ENCODE measurements at places on chromosomes 11 and 22. TPM values are rescaled to one million over a fixed set of nuclear protein-coding genes. Genes with fewer than 3 reads are reported as not detected.

- no peaks in the 10 kb centered on the region for H3K36me3 ChIP-seq
- no peaks in the 10 kb centered on the region for H3K4me1 ChIP-seq
- DNase-seq, result peak; percentile 19
- no peak overlapping the region for H3K27ac ChIP-seq
- H3K4me3 ChIP-seq, result no peak overlapping the region
- no peaks in the 10 kb centered on the region for H3K27me3 ChIP-seq
Observed at GRCh38 chr11:76918941-76919386, 58.2 kb downstream of the ACER3 start.

DNA sequence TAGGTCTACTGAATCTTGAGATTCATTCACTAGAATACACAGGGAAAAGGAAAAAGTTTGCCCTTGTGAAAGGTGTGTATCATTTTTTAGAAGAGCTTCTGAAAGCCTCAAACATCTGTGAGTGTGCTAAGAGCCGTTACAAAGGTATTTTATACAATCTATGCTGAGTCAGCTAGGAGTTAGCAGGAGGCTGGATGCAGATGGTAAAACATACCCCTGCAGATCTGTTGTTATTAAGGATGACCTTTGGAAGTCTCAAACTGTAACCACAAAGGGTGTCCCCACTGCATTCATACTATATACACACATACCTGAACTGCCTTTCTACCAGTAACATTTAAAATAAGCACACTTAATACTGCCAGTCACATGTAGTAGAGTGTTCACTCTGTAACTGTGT is 8.4 kb upstream of the C11orf91 start:
- 0 out of 2 replicates have a peak, but pooled peaks cover 4% of the 10 kb centered on the region for H3K4me1 ChIP-seq
- H3K36me3 ChIP-seq, result peaks cover 13% of the 10 kb centered on the region
- no peak for DNase-seq
- H3K27me3 ChIP-seq, result no peaks in the 10 kb centered on the region
- H3K4me3 ChIP-seq, result no peak overlapping the region

DNA sequence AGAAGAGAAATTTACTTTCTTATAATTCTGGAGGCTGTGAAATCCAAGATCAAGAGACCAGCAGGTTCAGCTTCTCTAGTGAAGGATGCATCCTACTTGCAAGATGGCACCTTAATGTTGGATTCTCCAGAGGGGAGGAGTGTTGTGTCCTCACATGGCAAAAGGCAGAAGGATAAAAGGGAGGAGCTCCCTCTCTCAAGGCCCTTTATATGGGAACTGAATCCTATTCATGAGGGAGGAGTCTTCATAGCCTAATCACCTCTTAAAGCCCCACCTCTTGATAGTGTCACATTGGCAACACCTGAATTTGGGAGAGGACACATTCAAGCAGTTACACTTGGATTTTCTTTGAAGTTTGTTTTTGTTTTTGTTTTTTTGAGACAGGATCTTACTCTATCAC is 79.5 kb downstream of the SLC36A4 start:
- H3K36me3 ChIP-seq, result no peaks in the 10 kb centered on the region
- no peaks in the 10 kb centered on the region for H3K27me3 ChIP-seq
- H3K27ac ChIP-seq, result no peak overlapping the region
- no peak for DNase-seq

DNA sequence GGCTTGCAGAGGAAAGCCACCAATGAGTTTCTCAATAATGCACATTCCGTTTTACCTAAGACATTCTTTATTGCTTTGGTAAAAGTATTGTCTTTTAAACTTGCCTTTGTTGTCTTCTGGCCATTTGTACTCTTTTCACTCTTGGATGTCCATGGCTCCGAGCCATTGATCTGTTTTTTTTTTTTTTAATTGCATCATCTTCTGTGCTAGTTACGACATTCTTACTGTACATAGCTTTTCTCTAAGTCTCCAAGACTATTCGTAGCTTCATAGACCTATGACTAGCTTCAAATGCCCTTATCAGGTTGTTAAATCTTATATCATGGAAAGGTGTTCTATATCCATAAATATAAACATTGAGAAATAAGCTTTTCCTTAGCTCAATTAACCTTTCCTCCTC is 1522.6 kb downstream of the FAM181B start:
- H3K27ac ChIP-seq, result no peak overlapping the region
- DNase-seq, result no peak
- H3K27me3 ChIP-seq, result no peaks in the 10 kb centered on the region
- no peaks in the 10 kb centered on the region for H3K36me3 ChIP-seq

DNA sequence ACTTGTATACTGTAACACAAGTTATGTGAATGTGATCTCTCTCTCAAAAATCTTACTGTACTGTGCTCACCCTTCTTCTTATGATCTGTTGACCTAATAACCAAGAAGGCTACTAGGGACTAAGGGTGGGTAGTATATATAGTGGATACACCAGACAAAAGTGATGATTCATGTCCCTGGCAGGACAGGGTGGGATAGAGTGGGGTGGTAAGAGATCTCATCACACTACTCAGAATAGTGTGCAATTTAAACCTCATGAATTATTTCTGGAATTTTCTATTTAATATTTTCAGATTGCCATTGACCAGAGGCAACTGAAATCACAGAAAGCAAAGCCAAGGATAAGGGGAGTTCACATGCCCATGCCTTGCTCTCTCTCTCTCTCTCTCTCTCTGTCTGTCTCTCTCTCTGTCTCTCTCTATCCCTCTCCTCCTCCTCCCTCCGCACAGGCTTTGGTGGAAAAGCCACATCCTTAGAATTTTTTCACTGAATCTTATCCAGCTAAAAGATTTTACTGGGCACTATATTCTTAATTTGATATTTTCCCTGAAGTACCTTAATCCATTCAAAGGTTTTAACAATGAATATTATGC is 12.0 kb upstream of the STK33 start:
- H3K36me3 ChIP-seq, result no peaks in the 10 kb centered on the region
- DNase-seq, result no peak
- H3K4me3 ChIP-seq, result no peak overlapping the region
- no peak overlapping the region for H3K27ac ChIP-seq

DNA sequence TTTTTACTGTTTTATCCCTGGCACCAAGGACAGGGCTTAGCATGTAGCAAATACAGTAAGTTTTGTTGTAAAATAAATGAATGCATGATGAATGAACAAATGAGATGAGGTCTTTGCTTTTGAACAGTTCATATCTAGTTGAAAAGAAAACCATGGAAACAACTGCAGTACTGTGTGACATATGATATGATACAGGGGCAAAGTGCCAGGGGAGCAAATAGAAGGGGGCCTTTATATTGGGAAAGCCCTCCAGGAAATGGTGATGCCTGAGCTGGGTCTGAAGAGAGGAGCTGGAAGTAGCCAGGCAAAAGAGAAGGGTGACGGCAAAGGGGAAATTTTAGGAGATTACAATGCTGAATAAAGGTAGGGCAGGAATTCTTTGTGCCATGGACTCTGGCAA is 63.8 kb upstream of the UCP3 start:
- H3K27ac ChIP-seq, result no peak overlapping the region
- H3K4me1 ChIP-seq, result no peaks in the 10 kb centered on the region
- no peak for DNase-seq
- H3K4me3 ChIP-seq, result no peak overlapping the region
- H3K36me3 ChIP-seq, result no peaks in the 10 kb centered on the region

- H3K27me3 ChIP-seq, result no peaks in the 10 kb centered on the region
- H3K27ac ChIP-seq, result no peak overlapping the region
- H3K4me1 ChIP-seq, result no peaks in the 10 kb centered on the region
Observed at GRCh38 chr11:128210148-128210940, 377.0 kb downstream of the ETS1 start.

DNA sequence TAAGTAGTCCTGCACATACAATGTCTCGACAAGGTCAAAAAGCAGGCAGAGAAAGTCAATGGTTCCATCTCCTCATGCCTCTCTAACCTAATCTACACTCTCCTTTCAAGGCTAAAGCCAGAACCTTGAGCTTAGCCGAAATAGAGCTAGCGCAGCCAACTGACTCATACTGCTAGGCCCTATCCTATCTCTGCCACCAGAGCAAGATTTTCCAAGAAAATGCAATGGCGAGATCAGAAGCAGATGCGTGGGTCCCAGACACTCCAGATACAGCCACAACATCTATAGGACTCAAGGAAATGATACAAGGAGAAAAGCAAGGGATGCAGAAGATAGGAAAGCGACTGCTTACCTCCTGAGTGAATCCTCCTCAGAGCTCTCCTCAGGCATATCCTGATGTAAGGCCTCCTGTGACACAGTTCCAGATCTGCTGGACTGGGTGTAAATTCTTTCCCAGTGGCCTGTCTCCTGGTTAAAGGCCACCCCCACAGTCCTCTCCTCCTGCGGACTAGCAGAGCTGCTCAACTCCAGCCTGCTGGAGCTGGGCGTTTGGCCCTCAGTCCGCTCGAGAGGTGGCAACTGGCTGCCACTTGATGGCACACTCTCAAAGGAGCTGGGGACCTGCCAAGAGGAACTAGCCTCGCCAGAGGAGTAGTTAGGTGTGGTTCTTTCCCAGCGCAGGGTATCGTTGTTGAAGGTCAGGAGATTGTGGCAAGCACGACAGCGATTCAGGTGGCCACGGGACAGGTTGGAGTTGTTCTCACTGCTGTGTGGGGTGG is 52.0 kb downstream of the AMBRA1 start:
- DNase-seq, result no peak
- H3K36me3 ChIP-seq, result peaks cover 18% of the 10 kb centered on the region
- no peak overlapping the region for H3K27ac ChIP-seq
- H3K4me1 ChIP-seq, result no peaks in the 10 kb centered on the region

GRCh38 chr11:132644520-132645239 is 887.6 kb downstream of the OPCML start:
- no peak for DNase-seq
- no peaks in the 10 kb centered on the region for H3K27me3 ChIP-seq
- no peaks in the 10 kb centered on the region for H3K4me1 ChIP-seq
- no peak overlapping the region for H3K27ac ChIP-seq
- H3K36me3 ChIP-seq, result no peaks in the 10 kb centered on the region

GRCh38 chr11:59463190-59463641 is 6.5 kb downstream of the OR4D6 start:
- H3K4me1 ChIP-seq, result no peaks in the 10 kb centered on the region
- no peaks in the 10 kb centered on the region for H3K36me3 ChIP-seq
- no peak for DNase-seq
- no peak overlapping the region for H3K27ac ChIP-seq
- no peak overlapping the region for H3K4me3 ChIP-seq

Gene XKR3
- not detected for total RNA-seq

Gene TIMM8B
- total RNA-seq, result 83.0 TPM

Gene CABP4
- 0.41 TPM for total RNA-seq

Gene TYR
- not detected for total RNA-seq

Gene MS4A1
- total RNA-seq, result 482 TPM

Gene KMT5B
- 19.6 TPM for total RNA-seq

Data from GM12878 (cell line).